ENCODE measurements at places on chromosomes 11 and 22.

DNA sequence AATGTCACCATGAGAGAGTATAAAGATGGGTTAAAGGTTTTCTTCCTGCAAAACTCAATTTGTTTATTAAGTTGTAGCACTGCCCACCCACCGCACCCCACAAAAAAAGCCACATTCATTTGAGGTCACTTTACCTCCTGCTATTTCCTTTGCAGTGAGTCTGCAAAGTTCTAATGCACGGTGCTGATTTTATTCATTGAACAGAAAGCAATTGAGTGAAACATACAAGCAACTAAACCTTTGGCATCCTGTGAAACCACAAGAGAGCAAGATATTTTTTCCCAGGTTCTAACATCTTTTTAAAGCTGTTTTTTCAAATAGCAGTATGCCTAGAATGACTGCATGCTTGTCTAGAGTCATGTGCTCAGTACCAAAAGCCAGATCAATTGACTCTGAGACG is 39.0 kb downstream of the RRAS2 start:
- DNase-seq = peak; percentile 25

GRCh38 chr11:111422494-111423249 is 43.6 kb upstream of the POU2AF1 start:
- peak; percentile 22 for DNase-seq

GRCh38 chr11:68904248-68904847 is 657 bp downstream of the IGHMBP2 start:
- peak; percentile 16 for DNase-seq

- peak; percentile 64 for DNase-seq
Observed at GRCh38 chr22:49979587-49980264, 19.2 kb downstream of the PIM3 start.

DNA sequence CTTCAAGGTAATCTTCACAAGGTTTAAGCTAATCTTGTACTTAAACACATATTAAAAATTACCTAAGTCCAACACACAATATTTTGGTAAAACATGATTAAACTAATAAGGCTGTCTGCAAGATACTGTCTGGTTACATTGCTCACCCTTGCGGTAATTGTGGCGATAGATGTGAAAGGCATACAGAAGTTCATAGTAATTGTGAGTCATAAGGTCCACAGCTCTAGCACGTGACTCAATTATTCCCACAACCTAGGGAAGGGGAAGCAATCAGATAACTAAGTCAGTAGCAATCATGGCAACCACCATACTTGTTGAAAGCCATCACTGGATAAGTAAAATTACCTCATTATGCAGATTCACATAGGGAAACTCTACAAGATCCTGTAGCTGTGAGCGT is 30.5 kb upstream of the FNBP4 start:
- peak; percentile 68 for DNase-seq

DNA sequence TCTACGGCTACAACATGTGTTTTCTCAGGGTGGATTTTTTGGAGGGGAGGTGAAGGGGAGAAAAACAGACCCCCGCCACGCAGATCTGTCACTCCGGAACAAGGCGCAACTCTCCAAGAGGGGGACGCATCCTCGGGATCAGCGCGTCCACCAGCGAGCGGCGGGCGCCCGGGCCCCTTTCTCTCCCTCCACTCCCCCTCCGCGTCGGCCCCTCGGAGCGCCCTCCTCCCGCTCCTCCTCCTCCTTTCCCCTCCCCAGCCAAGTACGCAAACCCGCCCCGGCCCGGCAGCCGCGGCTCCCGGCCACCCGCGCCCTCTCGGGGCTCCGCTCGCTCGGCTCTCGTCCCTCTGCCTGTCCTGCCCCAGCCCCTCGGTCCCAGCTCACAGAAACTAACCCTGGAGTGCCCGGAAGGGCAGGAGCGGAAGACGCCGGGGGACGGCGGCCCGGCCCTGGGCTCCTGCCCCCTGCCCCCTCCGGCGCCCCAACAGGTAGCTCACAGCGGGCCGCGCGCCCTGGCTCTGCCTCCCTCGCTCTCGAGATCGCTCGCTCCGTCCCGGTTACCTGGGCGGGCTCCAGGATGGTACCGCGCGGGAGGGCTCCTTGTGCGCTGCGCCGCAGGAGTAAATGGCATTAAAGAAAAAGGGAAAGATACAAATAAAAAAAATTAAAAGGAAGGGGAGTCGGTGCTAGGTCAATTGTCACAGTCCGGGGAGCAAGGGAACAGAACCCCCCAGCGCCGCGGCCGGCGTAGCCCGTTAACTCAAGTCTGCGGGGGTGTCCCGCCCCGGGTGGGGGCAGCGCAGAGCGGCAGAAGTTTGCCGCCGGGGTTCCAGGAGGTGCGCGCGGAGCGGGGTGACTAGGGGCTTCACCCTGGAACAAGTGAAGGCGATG is 131.4 kb upstream of the C11orf58 start:
- DNase-seq = peak; percentile 24

DNA sequence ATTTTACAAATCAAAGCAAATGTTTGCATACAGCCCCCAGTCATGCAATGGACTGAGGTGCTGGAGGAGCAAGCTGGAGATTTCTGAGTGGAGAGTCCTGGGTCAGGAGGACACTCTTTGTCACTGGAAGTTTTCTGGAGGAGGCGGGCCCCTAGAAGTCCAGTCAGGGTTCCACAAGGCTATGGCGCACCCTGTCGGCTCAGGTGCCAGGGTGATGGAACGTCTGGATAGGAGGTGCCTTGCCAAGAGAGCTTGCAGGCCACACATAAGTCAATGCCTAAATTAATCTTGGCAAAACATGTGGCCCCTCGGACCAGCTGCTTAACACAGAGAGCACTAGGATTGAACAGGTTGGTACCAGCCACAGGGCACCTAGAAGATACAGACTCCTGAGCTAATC is 174.7 kb upstream of the CADM1 start:
- DNase-seq = no peak

All from cardiac fibroblast (primary cell).